ENCODE measurements at places on chromosomes 12 and 14.
A peak's percentile ranks its signal among the peaks of the same experiment; 100 is the strongest.

DNA sequence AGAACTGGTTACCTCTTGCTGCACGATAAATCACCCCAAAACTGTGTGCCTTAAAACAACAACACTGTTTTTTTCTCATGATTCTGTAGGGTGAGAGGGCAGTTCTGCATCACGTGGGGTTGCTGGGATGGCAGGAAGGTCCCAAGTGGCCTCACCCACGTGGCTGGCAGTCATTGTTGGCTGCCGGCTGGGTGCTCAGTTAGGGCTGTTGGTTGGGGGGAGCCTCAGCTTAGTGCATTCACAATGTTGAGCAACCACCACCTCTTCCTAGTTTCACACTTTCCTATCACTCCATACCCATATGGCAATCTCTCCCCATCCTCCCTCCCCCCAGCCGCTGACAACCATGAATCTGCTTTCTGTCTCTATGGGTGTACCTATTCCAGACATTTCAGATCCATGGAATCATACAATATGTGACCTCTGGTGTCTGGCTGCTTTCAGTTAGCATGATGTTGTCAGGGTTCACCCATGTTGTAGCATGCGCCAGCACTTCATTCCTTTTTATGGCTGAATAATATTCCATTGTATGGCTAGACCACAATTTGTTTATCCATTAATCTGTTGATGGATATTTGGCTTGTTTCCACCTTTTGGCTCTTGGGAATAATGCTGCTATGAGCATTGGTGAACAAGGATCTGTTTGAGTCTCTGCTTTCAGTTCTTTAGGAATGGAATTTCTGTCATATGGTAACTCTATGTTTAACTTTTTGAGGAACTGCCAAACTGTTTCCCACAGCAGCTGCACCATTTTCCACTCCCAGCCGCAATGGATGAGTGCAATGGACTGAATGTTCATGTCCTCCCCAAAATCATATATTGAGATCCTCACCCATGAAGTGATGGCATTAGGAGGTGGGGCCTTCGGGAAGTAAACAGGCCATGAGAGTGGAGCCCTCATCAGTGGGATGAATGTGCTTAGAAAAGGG, 11.2 kb upstream of the POP5 start:
- no peak for DNase-seq

DNA sequence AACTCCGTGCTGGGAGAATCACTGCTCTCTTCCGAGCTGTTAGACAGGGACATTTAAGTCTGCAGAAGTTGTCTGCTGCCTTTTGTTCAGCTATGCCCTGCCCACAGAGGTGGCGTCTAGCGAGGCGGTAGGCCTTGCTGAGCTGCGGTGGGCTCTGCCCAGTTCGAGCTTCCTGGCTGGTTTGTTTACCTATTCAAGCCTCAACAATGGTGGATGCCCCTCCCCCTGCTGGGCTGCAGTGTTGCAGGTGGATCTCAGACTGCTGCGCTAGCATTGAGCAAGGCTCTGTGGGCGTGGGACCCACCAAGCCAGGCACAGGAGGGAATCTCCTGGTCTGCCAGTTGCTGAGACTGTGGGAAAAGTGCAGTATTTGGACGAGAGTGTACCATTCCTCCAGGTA, 43.7 kb downstream of the GPR137C start:
- DNase-seq = no peak

GRCh38 chr12:6953442-6954315, 2.5 kb downstream of the PTPN6 start:
- no peak for DNase-seq

DNA sequence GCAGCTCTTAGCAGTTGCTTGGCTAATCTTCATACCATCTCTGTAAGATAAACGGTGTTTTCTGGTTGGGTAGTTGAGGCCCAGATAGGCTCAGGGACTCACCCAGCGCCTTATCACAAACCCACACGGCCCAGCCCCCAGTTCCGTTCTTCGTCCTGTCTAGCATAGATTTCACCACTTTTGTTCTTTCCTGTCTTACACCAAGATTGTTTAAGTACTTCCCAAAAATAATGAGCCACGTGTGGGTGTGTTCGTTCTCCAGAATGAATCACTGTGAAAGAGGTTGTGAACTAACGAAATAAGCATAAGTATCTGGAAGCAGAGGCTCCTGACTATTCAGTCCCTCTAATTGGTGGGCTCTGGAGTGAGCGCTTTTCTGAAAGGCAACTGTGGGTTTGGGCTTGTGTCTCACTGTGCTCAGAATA, 21.4 kb downstream of the ACVR1B start:
- peak; percentile 34 for DNase-seq

DNA sequence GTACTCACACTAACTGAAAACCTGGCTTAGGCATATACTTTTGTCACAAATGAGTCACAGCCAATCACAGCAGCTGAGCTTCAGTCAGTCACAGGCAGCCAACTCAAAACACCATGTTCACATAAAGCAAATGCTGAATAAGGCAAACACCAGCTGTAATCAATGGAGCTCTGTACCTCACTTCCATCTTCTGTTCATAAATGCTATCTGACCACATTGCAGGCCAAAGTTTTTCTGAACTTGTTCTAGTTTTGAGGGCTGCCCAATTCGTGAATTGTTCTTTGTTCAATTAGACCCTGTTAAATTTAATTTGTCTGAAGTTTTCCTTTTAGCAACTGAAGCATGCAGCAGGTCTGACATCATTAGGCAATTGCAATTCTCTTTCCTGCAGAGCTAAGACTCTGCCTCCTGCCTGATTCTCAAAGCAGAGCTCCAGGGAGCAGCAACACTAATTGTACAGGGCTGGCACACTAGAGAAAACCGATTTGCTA, 129.9 kb downstream of the WIF1 start:
- DNase-seq = peak; percentile 8

Data from amygdala (tissue), 56 donors.